ENCODE measurements at places on chromosomes 2 and 18. TPM values are rescaled to one million over a fixed set of nuclear protein-coding genes. Genes with fewer than 3 reads are reported as not detected.

TFCP2L1 gene
- polyA plus RNA-seq = 0.66 TPM

NEU2 gene
- not detected for polyA plus RNA-seq

RUFY4 gene
- polyA plus RNA-seq = 0.25 TPM

ACVR1 gene
- polyA plus RNA-seq = 12.4 TPM

DOCK10 gene
- polyA plus RNA-seq = 2.3 TPM

ABCA12 gene
- under 0.01 TPM for polyA plus RNA-seq

NGEF gene
- 47.3 TPM for polyA plus RNA-seq

FOXI3 gene
- polyA plus RNA-seq = not detected

INHBB gene
- 3.2 TPM for polyA plus RNA-seq

ZC3H6 gene
- 2.7 TPM for polyA plus RNA-seq

TTC31 gene
- 23.8 TPM for polyA plus RNA-seq

EMILIN1 gene
- 36.6 TPM for polyA plus RNA-seq

YIPF4 gene
- polyA plus RNA-seq = 15.2 TPM

ALPP gene
- polyA plus RNA-seq = not detected

ERBB4 gene
- polyA plus RNA-seq = not detected

AQP12A gene
- 3.4 TPM for polyA plus RNA-seq

UGP2 gene
- 156 TPM for polyA plus RNA-seq

GREB1L gene
- 0.52 TPM for polyA plus RNA-seq

LDLRAD4 gene
- polyA plus RNA-seq = 2.7 TPM

ESPNL gene
- polyA plus RNA-seq = 0.64 TPM

TRIM54 gene
- polyA plus RNA-seq = 0.31 TPM

BOLL gene
- polyA plus RNA-seq = not detected

ZNF804A gene
- 0.57 TPM for polyA plus RNA-seq

TMEM200C gene
- polyA plus RNA-seq = 0.16 TPM

GATA6 gene
- 36.9 TPM for polyA plus RNA-seq

ANKRD39 gene
- polyA plus RNA-seq = 17.0 TPM

MATN3 gene
- not detected for polyA plus RNA-seq

CABYR gene
- 1.2 TPM for polyA plus RNA-seq
